Skin of body (tissue), 3 donors: ENCODE measurements at places on chromosomes 7 and 10. TPM values are rescaled to one million over a fixed set of nuclear protein-coding genes. Genes with fewer than 3 reads are reported as not detected.

- no peak for DNase-seq
Observed at GRCh38 chr10:124957404-124957947, 15.6 kb downstream of the ZRANB1 start.

DNA sequence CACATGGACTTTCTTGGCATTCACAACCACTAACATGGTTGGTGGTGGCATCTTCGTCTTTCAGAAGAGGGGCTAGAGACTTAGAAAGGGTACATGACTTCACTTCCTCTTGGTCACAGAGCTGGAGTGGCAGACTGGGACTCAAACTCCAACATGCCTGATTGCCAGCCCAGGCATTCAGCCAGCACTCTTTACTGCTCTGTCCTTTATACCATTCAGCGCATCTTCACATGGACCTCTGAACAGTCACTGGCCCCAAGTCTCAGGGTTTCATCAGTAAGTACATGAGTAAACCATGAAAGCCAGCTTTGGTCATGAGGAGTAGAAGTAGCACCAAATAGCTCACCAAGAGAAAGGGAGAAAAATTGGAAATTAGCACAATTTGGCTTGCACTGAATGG, 148.4 kb upstream of the KLF14 start:
- DNase-seq: no peak

Gene TRPV5
- 0.10 TPM for total RNA-seq

GRCh38 chr10:30737931-30738391, 108.4 kb upstream of the LYZL2 start:
- no peak for DNase-seq

Gene PCDH15
- total RNA-seq: 0.89 TPM

Gene IFIT1B
- total RNA-seq: 4.9 TPM

Gene UPK3BL2
- total RNA-seq: 16.2 TPM

Gene SLC29A4
- total RNA-seq: 4.9 TPM
